ENCODE measurements at places on chromosomes 2 and 18. TPM values are rescaled to one million over a fixed set of nuclear protein-coding genes. Genes with fewer than 3 reads are reported as not detected.
A peak's percentile ranks its signal among the peaks of the same experiment; 100 is the strongest.

DNA sequence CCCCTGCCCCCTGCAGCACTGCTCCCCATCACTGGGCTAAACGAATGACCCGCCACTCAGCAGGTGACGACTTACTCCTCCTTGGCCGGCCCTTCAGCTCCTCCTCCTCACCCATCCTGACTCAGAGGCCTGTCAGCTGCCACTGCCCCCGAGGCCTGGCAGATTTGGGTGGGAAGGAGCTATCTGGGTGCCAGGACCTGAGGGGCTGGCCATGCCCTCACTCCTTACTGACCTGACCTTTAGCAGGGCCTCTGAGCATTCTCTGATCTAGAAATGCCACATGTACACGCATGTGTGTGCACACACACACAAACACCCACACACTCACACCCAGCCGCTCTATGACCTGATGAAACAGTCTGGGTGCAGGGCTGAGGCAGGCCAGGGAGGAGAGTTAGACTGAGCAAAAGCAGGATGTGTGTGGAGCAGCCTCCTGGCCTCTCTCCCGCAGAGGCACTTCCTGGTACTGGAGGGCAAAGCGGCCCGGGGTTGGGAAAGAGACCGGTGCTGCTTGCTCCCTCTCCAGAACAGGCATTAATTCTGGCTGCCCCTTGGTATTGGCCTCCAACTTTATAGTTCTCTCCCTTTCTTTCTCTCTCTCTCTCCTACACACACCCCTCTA is 68.0 kb downstream of the ZFP36L2 start:
- peak; percentile 95 for DNase-seq

DNA sequence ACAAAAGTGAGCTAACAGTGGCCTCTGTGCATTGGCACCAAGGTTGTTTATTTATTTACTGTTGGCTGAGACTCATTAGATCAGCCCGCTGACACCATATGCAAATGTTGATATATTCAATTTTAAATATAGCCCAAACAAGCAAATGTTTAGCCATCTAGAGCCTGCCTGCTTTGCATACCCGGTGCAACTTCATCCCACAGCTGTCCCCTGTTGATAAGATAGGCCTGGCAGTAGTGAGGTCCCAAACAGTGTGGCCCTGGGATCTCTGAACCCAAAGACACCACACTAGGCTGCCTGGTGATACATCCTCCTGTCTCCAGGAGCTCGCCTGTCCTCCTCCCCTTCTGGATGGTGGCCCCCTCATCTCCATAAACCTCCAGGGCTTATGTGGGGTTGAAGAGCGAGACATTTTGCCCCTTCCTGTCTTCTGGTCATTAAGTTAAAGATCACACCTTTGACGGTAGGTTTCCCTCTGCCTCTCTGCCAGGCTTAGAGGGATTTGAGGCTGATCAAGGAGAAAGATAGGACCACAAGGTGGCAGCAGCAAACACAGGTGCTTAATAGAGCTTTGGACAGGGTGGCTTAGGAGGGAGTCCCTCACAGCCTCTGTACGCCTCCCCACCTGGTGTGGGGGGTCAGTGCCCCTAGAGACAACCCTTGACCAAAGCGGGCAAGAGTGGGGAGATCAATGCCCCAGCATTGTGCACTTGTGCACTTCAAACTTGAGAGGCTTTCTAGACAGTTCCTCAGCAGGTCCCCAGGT is 23.7 kb upstream of the MYO5B start:
- DNase-seq: peak; percentile 18

GRCh38 chr2:195001924-195002323 is 655.1 kb upstream of the SLC39A10 start:
- no peak for DNase-seq

DNA sequence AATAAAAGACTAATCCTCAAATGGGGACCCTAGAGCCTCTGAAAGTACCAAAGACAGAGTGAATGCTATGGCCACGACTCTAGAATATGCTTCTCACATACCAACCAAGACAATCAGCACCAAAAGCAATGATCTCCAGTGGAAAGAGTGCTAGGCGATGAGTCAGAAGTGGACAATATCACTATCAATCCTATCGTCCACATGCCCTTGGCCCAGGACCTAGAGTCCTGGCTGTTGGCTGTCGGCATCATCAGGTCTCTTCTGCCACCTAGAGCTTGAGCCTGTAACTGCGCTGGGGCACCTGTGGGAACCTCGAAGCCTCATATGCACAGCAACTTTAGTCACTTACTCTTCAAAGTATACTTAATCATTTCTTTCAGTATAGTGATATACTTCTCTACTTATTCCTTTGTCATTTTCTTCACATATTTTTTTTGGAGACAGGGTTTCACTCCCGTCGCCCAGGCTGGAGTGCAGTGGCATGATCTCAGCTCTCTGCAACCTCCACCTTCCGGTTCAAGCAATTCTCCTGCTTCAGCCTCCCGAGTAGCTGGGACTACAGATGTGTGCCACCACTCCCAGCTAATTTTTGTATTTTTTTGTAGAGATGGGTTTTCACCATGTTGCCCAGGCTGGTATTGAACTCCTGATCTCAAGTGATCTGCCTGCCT is 29.7 kb downstream of the NOL10 start:
- DNase-seq: peak; percentile 51

DNA sequence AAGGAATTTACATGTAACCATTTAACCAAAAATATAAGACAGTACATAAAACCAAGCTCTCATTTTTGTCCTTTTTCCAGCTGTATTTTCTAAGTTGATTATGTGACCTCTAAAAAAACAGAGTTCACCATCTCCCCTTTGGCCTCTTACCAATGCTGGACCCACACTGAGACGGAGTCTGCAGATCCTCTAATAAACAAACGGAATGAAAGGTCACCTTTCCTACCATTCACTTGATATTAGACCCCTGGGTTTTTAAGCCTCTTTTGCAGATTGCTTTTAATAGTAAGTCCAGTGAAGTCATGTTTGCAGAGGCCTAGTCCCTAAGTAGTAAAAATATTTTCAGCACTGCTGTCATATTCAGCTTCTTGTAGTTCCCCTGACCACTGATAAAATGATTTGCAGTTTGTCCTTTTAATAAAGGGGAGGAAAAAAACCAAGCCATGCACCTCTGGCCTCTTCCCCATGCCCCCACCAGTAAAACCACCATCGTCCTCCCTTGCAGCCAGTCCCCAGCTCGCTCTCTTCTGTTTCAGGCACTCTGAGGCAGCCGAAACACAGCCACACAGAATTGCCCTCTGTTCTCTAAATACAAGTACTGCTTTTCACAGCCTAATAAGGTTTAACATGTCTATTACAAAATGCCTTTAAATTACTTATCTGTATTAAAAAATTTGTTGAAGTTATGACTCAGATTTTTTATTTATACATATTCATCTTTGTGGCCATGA is 427.5 kb downstream of the PARD3B start:
- no peak for DNase-seq

Gene REL
- 11.1 TPM for total RNA-seq

GRCh38 chr18:48529796-48530195 is 9.0 kb upstream of the CTIF start:
- peak; percentile 87 for DNase-seq

DNA sequence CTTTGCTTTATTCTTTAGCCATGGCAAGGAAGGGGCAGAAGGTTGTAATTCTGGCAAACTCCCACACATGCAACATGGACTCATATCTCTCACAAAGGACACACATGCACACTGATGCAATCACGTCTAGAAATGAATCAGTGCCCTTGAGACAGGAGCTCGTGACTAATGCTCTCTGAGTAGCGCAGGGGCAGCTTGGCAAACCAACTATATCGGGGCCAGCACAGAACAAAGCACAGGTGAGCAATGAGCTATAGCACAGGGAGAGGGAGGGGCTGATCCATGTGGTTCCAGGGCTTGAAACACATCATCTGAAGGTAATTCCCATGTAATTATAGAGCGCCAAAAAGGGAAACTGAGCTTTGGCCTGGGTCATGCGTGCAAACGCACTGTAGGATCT is 165.2 kb upstream of the KLF7 start:
- peak; percentile 99 for DNase-seq

Data from foreskin keratinocyte (primary cell).